Hematopoietic multipotent progenitor cell treated with erythropoietin and hydrocortisone succinate and interleukin-3 and kit ligand, for 17 days (in vitro differentiated cells): ENCODE measurements at places on chromosomes 11 and 22.

- no peak for DNase-seq
These were observed 196.9 kb downstream of the TBC1D22A start for GRCh38 chr22:46959369-46959768.

DNA sequence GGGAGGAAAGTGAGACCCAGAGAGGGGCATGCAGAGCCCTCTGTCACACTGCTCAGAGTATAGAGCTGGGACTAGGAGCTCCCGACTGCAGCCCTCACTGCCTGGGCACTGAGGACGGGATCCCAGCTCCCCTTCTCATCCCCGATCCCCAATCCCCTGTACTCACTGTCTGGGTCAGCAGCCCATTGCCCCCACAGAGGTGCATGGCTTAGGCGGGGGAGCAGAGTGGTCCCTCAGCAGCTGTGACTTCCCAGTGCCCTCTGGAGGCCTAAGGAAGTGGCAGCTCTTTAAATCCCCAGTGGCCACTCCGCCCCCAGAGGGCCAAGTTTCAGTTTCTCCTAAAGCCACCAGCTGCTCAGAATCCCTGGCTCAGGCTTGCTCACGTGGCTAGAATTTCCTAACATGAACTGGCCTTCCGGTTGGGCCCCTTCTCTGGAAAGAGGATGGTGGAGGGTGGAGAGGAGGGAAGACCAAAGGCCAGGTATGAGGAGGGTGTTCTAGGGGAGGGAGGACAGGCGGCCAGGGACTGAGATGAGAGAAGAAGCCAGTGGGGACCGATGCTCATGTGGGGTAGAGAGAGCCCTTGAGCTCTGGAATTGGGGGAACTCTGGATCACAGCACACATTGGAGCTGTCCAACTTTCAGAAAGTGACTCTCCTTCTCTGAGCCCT, at the start of gene BATF2:
BATF2 (minus strand) TSS at position 262 of the 671 bp plus-strand sequence; CDS start at position 205, 57 bp downstream.
- peak; percentile 26 for DNase-seq

DNA sequence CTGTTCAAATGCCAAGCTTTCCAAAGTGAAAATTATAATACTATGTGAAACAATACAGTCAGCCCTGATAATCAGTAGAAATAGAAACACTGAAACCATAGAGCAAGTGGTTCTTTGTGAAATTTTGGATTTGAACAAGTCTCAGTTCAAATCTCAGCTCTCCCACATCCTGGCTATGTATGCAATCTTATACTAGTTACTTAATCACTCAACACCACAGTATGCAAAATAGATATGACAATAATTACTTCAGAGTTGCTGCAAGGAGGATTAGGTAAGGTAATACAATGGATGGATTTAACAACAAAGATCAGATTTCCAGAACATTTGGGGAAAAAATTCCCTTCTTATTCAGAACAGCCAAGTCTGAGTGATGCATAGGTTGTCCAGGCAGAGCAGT, 851.8 kb upstream of the CCDC90B start:
- no peak for DNase-seq

GRCh38 chr22:47204002-47204979, 441.8 kb downstream of the TBC1D22A start:
- DNase-seq, result no peak

DNA sequence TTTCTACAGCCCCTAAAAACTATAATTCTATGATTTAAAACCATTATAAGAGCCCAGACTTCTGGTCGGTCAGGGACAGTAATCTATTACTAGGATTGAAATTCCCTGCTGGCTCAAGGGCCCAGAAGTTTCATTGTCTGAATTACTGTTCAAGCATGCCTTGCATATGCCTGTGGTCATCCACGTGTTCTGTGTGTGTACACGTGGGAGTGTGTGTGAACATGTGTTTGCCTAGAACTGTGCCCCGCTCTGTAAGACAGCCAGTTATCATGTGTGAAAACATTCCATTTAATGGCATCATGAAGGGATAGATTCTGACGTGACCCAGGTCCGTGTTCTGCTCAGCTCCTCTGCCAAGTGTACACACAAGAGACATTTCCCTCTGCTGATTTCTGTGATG, 189.3 kb upstream of the NECTIN1 start:
- no peak for DNase-seq

DNA sequence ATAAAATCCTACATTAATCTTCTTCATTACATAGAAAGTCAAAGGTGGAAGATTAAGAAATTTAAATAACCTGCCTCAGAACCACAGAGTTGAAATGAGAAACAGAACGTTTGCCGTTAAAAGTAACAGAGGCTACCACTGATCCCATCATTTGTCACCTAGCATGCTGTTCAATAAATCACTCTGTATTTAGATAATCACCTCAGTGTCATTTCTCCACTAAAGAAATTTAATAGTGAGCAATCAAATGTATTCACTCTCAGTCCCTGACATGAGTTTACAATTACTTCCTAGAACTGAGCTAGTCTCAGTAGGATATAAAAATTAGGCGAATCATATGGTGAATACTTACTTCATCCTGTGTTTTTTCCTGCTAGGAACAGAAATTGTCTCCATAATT, 169.6 kb downstream of the MSANTD4 start:
- DNase-seq, result no peak

- DNase-seq, result no peak
These were observed 21.9 kb downstream of the TP53I11 start for GRCh38 chr11:44928816-44929215.

DNA sequence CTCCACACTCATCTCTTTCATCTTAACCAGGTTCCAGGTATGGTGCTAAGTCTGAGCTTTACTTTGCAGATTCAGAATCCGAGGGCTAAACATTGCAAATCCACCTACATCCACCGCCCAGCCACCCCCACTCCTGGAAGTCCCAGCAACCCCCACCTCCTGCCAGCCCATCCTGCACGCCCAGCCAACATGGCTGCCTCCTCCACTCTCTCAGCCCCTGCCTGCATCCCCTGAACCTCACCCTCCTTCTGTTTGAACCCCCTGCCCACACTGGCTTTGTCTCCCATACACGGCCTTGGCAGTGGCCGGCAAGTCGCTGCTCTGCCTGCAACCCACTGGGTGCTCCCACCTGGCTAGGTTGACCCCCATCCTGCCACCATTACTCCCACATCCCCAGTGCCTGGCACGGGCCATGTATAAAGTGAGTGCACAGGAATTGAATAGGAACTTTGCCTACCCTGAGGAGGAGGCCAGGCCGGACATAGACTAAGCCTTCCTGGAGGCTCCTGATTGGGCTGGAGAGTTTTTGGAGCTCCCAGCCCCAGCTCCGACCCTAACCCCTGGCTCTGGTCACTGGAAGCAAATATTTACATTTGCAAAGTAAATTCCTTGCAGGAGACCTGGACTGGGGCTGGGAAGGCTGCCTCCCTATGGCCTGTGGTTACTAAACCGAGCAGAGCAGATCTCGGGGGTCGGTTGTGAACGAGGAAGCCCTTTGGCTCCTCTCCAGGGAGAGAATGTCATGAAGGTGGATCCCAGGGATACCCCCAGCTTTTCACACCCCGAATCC, 14.4 kb downstream of the EMID1 start:
- no peak for DNase-seq

DNA sequence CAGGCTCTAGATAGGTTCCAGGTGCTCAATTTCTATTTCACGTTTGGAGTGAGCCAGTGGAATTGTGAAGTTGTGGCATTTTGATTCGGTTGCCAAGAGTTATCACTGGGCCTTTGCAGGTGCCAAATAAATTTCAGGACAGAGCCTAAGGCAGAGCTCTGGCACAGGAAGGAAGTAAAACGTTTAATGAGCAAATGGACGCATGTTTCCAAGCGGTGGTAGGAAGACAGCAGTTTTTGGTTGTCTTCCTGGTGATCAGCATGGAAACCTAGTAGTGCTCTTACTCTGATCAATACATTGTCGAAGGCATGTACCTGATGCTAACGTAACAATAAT, 452 bp downstream of the BIRC3 start:
- DNase-seq, result no peak

- no peak for DNase-seq
These were observed 56.3 kb upstream of the ADSL start for GRCh38 chr22:40289991-40290459.

DNA sequence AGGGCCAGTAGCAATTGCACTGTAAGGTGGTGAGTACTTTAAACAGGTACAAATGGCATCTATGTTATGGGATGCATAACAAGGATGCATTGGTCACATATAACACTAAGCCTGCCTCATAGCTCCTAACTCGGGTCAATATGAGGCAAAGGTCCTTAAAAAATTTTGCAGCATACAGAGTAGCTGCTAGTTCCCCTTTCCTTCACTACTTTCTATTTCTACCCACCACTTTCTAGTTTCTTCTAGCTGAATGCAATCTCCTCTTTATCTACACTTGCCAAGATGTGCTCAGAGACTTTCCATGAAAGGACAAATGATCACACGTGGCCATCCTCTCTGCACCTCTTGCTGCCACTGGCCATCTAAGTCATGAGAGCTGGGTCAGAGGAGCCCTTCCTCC, 9.8 kb downstream of the OR51F2 start:
- no peak for DNase-seq

DNA sequence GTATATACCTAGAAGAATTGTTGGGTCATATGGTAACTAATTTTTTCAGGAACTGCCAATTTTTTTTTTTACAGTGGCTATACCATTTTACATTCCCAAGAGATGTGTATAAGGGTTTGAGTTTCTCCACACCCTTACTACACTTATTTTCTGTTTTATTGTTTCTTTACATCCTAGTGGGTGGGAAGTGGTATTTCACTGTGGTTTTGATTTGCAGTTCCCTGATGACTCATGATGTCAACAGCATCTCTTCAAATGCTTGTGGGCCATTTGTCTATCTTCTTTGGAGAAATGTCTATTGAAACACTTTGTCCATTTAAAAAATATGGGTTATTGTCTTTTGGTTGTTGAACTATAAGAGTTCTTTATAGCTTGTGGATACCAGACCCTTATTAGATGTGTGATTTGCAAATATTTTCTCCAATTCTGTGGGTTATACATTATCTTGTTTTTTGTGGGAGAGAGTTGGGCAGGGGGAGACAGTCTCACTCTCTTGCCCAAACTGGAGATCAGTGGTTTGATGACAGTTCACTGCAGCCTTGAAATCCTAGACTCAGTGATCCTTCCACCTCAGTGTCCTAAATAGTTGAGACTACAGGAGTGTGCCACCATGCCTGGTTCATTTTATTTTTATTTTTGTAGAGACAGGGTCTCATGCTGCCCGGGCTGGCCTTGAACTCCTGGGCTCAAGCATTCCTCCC, 30.3 kb upstream of the PISD start:
- no peak for DNase-seq

DNA sequence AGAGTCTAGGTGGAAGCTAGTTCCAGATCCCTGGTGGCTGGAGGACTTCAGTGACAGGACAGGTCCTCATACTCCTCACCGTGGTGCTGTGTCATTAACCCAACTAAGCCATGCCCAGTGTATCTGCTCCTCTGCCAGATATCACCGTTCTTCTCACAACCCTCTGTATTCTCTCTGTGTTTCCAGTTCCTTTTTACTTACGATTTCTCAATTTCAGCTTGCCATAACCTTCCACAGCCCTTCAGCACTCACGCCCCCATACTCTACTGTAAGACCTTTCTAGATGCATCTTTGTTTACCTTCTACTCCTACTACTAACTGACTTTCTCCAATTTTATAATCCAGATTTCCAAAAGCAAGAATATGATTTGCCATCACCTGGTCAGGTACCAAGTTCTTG, 26.1 kb upstream of the RIC3 start:
- DNase-seq, result peak; percentile 24

- no peak for DNase-seq
These were observed 21.8 kb upstream of the LRRC10B start for GRCh38 chr11:61486779-61487178.

- no peak for DNase-seq
These were observed 225.5 kb upstream of the BLID start for GRCh38 chr11:122341477-122341876.

DNA sequence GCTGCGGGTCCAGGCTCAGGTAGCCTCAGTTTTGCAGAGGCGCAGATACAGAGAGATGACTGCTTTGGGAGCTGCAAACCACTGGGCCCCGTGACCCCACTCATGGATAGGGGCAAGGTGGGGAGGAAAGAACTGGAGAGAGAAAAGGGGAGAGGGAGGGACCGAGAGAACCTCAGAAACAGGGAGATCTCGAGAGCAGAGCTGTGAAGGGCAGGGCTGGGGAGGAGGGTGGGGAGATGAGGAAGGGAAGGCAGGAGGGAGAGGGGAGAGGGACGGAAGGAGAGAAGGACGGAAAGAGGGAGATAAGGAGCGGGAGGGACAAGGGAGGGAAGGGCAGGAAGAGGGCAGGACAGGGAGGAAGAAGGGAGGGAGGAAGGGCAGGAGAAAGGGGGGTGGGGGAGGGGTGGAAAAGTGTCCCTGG, 46.3 kb downstream of the IGLL1 start:
- DNase-seq, result no peak

GRCh38 chr11:45436966-45437365, 150.8 kb upstream of the SYT13 start:
- DNase-seq, result no peak

GRCh38 chr22:23565915-23566704, 14.0 kb downstream of the IGLL1 start:
- DNase-seq, result no peak

DNA sequence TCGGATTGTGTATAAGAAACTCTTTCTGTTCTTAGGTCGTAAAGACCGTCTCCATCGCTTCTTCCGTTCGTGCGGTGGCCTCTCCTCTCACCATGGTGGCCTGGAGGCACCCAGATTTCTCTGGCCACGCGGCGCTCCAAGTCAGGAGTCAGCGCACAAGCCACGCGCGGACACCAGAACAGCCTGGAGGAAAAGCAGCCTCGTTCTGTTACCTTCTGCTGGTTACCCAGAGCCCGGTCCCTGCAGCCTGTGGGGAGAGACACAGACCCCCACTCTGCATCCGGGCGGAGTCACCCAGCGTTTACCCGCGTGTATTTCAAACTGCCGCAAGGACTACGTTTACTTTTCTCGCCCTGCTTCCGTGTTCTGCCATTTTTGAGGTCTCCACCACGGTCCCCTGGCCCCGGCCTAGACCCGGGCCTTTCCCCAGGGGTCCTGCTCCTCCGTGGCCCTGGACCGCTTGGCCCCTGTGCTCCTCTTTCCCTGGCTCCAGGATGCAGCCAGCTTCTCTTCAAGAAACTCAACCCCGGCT, 776.1 kb downstream of the BRD1 start:
- no peak for DNase-seq

DNA sequence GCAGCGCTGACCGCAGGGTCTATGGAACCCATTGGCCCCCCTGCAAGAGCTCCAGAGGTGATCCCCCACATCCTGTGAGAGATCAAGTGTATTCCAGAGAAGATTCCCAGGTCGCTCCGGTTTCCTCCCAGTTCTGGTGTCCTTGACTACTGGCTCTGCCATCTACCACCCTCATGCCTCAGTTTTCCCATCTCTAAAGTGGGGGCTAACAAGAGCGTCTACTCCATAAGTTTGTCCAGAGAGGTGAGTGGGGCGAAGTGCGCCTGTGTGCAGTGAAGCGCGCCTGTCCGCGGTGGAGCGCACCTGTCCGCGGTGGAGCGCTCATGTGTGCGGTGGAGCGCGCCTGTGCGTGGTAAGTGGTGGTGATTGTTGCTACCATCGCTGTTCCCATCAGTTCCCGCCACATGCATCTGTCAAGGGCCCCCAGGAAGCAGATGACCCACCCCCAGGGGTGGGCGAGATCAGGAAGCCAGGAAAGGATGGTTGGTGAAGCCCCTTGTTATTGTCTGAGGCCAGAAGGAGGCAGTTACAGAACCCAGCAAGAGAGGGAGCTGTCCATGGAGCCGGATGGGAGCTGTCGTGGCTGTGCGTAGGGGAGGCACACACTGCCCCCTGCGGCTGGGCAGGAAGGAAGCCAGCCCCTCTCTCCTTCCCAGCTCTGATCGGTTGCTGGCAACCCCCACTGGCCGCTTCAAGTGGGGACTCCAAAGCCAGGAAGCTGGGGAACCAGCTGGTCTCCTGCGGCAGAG, 73.2 kb upstream of the FGF3 start:
- DNase-seq, result no peak

GRCh38 chr11:120363436-120363835, 27.2 kb downstream of the ARHGEF12 start:
- no peak for DNase-seq

- DNase-seq, result peak; percentile 23
These were observed 23.5 kb downstream of the FZD4 start for GRCh38 chr11:86931548-86932258.
